ENCODE measurements at places on chromosomes 12 and 14. TPM values are rescaled to one million over a fixed set of nuclear protein-coding genes. Genes with fewer than 3 reads are reported as not detected.

B3GNT4 gene
- total RNA-seq: 18.9 TPM

GPD1 gene
- total RNA-seq: 0.69 TPM

MFAP5 gene
- 0.85 TPM for total RNA-seq

P2RX4 gene
- 65.1 TPM for total RNA-seq

AQP2 gene
- 0.30 TPM for total RNA-seq

LYZ gene
- total RNA-seq: not detected

KCNMB4 gene
- 1.0 TPM for total RNA-seq

AICDA gene
- 0.30 TPM for total RNA-seq

TAS2R42 gene
- not detected for total RNA-seq

PLEKHD1 gene
- 0.10 TPM for total RNA-seq

PLEKHG7 gene
- 0.17 TPM for total RNA-seq

MORN3 gene
- total RNA-seq: 3.1 TPM

SLC15A5 gene
- not detected for total RNA-seq

GPR132 gene
- total RNA-seq: 2.1 TPM

FOXM1 gene
- 0.60 TPM for total RNA-seq

AJUBA gene
- 189 TPM for total RNA-seq

KRT3 gene
- not detected for total RNA-seq

IL31 gene
- not detected for total RNA-seq

APOF gene
- not detected for total RNA-seq

ADAMTS20 gene
- not detected for total RNA-seq

All from renal cortical epithelial cell (primary cell).